Stimulated activated naive B cell treated with anti-CD40 and anti-IgM and Interleukin-4, amounts not matched to agents 10 μg/mL and 1 μg/mL and 100 μg/mL, for 72 hours (primary cell): ENCODE measurements at places on chromosomes 11 and 22.

DNA sequence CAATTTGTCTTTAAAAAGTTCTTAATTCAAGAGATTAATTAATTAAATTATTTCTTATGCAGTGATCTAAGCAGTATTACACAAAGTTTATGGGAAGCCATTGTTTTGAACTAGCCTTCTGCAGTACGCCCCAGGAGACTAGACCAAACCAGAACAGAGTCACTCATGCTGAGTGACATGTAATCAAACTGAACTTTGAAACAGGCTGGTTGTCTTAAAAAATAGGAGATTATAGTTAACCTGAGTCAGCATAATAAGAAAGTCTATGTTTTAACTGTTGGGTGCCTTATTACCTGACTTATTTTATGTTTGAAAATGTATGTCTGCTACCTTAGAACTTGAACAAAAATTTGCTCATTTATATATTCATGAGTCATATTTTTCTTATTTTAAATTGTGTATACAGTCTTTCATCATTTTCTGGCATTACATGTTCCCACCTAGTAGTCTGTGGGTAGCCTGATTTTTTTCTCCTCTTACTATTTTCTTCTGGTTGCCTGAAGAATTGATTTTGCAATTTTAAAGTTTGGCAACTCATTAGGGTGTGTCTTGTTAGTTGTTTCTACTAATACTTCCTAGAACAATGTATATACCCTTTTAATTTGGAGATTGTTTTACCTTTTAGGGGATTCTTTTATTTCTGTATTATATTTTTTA is 161.4 kb downstream of the AASDHPPT start:
- no peak overlapping the region for H3K4me3 ChIP-seq
- no peaks in the 10 kb centered on the region for H3K4me1 ChIP-seq
- no peaks in the 10 kb centered on the region for H3K27me3 ChIP-seq
- H3K27ac ChIP-seq: no peak overlapping the region

GRCh38 chr11:9797300-9797699 is 133.4 kb downstream of the SWAP70 start:
- H3K27ac ChIP-seq: no peak overlapping the region
- H3K36me3 ChIP-seq: peaks cover 11% of the 10 kb centered on the region
- H3K4me1 ChIP-seq: no peaks in the 10 kb centered on the region
- DNase-seq: no peak
- H3K4me3 ChIP-seq: no peak overlapping the region
- H3K27me3 ChIP-seq: no peaks in the 10 kb centered on the region

- no peak for DNase-seq
- no peak overlapping the region for H3K27ac ChIP-seq
- no peaks in the 10 kb centered on the region for H3K4me1 ChIP-seq
Measured at GRCh38 chr22:48925450-48925849, 902.2 kb downstream of the BRD1 start.

DNA sequence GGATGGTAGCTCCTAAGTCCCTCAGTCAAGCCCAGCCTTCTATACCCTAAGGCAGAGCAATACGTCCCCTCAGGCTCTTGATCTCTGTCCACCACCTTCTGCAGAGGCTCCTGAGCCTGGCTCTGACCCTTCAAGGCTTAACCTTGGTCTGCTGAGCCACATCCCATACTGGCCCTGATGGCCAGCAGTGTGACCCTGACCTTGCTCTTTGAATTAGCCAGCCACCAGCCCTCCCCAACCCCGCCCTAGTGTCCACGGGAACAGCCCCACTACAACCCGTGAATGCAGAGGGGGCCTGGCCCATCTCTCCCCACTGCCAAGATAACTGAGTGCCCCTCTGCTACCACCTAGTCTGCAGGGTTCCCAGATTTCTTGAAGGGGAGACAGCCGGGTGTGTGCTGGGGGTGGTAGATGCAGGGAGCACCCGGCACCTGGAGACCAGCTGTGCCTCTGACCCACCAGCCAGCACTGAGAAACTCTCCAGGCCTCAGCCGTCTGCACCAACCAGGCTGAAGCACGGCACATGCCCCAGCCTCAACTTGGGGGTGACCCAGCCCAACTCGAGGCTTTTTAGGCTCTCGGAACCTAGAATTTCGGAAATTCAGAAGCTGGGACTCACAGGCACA is 6.2 kb downstream of the ARAP1 start:
- no peak for DNase-seq
- H3K36me3 ChIP-seq: no peaks in the 10 kb centered on the region
- peak overlapping the region; percentile 62 for H3K27ac ChIP-seq
- no peak overlapping the region for H3K4me3 ChIP-seq
- H3K27me3 ChIP-seq: no peaks in the 10 kb centered on the region

GRCh38 chr11:20762116-20762844 is 92.9 kb downstream of the NELL1 start:
- no peaks in the 10 kb centered on the region for H3K4me1 ChIP-seq
- no peak for DNase-seq
- H3K27me3 ChIP-seq: no peaks in the 10 kb centered on the region
- H3K36me3 ChIP-seq: peaks cover 2% of the 10 kb centered on the region

DNA sequence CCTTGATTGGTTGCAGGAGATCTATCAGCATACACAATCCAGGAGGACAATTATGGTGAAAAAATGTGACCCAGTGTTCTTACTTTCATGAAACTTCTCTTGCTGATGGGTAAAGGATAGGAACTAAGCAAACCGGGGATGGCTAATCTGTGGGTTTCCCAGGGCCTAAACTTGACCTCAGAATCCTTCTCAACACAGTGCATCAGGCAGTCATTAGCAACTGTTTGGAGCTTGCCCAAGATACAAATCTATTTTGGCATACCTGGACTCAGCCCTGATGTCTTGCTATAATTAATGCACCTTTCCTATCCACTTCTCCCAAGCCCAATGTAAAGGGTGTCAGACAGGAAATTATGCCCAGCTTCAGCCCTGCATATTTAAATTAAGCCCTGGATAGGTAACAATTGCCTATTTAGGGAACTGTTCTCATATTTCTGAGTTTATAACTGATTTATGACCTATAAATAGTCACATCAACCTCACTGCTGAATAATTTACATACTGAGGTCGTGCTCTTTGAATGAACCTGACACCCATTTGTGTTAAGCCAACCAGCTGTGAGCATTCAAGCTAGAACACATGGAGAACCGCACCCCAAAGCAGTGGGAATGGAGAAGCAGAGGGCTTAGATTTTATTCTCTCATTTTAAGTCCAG is 9.2 kb upstream of the PHF21A start:
- peaks cover 10% of the 10 kb centered on the region for H3K4me1 ChIP-seq
- H3K36me3 ChIP-seq: no peaks in the 10 kb centered on the region
- no peak for DNase-seq
- H3K27me3 ChIP-seq: no peaks in the 10 kb centered on the region
- H3K4me3 ChIP-seq: no peak overlapping the region

- H3K27ac ChIP-seq: no peak overlapping the region
- H3K4me1 ChIP-seq: no peaks in the 10 kb centered on the region
- no peaks in the 10 kb centered on the region for H3K36me3 ChIP-seq
- DNase-seq: no peak
Measured at GRCh38 chr11:125245299-125245698, 80.7 kb downstream of the PKNOX2 start.

DNA sequence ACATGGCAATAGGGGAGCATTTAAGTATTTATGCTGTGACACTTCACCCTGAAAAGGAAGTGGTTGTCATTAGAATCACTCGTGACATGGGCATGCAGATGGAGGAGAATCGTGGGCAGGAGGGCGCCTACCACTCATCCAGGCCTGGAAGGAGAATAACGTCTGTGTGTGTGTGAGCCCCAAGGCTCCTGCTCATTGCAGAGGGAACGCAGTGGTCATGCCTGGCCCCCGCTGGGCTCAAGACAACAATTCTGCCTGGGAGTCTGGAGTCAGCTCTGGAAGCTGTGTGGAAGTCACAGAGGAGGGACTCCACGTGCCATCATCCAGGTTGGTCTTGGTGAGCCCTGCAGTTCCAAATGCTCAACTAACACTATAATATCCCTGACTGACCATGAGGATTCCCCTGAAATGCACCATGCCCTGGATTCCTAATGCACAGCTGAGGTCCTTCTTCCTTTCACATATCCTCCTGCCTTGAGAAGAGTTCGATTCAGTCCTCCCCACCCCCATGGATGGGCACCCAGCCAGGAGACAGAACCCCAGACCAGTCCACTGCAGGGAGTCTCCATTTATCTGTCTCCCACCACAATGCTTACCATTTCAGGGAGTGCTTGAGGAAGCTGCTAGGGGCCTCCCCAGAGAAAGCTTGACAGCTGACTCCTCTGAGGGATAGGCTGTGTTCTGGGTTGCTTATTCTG is 446.9 kb upstream of the B3GAT1 start:
- no peaks in the 10 kb centered on the region for H3K4me1 ChIP-seq
- no peak overlapping the region for H3K27ac ChIP-seq
- no peaks in the 10 kb centered on the region for H3K27me3 ChIP-seq
- no peak overlapping the region for H3K4me3 ChIP-seq

DNA sequence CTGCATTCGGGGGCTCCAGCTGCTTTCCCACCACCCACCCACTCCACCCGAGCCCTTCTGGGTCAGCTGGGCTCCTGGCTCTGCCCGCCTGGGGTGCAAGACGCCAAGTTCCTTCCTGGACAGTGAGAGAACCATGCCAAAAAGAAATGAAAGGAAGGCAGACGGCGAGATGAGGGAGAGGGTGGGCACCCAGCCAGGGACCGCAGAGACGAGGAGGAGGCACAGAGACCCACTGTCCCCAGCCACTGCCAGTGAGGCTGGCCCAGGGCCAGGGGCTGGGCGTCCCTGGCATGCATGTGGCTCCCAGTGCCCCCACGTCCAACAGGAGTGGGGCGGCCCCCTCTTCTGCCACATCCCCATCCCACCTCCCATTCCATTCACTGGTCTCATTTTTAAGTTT is 10.8 kb upstream of the CD81 start:
- no peaks in the 10 kb centered on the region for H3K27me3 ChIP-seq
- H3K27ac ChIP-seq: no peak overlapping the region
- no peaks in the 10 kb centered on the region for H3K4me1 ChIP-seq
- no peaks in the 10 kb centered on the region for H3K36me3 ChIP-seq
- no peak overlapping the region for H3K4me3 ChIP-seq
- no peak for DNase-seq
